ENCODE measurements at places on chromosomes 16 and 17.

- DNase-seq, result no peak
Measured at GRCh38 chr16:46922239-46922638, 38.1 kb downstream of the GPT2 start.

DNA sequence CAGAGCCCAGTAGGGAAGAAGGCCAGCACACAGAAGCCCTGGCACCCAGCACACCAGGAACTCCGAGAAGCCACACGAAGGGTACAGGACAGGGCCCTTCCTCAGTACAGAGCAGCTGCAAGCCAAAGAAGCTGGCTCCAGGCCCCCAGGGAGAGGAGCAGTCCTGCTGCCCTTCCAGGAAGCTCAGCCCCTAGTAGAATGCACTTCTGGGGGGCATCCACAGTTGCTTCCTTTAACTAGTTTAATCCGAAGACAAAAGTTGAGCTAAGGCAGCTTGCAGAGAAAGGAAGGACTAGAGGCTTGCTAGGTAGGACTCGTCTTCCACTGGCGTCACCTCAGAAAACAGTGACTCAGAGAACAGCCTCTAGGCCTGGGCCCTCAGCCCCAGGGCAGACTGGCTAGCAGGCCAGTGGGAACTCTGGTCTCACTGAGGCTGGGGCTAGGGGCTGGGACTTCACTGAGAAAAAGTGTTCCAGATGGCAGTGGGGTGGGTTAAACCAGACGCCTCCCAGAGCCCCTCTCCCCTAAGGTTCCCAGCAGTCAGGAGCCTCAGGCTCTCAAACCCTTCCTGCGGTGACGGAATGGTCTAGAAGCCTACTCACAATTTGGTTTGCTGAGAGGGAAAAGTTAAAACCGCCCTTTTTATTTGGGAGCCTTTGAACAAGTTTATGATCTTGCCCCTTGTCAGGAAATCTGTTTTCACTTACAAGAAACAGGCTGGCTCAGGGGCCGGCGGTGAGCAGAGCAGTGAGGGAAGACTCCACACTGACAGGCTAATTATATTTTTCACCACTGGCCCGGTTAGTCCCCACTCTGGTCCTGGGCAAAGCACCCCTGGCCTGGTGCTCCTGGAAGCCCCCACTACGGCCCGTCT, 41.4 kb downstream of the ACTG1 start:
- DNase-seq, result no peak

GRCh38 chr16:70419384-70420327, 19.2 kb downstream of the ST3GAL2 start:
- DNase-seq, result no peak

DNA sequence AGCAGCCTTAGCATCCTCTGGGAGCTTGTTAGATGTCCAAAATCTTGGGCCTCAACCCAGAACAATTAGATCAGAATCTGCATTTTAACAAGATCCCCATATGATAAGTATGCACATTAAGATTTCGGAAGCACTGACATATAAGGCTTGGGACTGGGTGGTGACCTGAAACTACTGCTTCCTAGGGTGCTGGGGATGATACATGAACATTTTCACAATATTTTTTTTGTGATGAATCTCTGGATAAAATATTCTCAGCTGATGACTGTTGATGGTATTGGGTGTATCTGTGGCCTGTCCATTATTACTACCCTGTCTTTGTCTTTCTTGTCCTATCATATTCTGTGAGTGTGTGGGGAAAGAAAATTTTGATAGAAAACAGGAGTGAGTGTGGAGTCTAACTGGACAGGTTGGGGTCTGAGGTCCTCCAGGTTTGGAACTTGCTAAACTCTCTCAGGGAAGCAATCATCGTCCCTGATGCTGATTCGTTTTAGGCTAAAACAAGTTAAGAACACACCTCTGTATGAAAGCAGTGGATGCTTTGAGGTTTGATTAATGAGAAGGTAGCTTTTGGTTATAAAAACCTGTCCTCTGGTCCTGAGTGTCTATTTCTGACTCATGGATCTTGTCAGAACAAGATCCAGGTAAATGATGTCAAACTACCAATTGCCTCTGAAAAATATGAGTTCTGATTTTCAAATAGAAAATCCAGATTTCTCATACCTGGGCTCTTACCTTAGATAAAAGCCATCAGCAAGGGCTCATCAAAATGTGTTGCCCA, 23.2 kb downstream of the KRT23 start:
- no peak for DNase-seq

- no peak for DNase-seq
Measured at GRCh38 chr16:74999219-74999608, 390 bp downstream of the ZNRF1 start.

- DNase-seq, result no peak
Measured at GRCh38 chr17:12178644-12179330, 158.1 kb downstream of the MAP2K4 start.

DNA sequence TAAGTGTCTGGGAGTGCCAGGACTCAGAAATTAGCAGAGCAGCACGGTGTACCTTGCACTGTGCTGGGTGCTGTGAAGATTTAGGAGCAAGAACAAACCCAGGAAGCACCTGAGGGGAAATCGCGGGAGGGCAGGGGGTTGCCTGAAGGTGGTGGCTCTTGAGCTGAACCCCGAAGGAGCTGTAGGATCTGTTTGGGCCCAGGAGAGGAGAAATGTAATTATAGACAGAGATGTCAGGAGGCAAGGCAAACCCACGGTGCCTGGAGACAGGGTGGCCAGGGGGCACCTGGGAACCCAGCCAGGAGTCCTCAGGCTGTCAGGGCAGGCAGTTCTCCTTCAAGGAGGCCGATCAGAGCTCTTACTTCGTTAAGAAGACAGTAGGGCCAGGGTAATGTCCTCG, 109.1 kb downstream of the C16orf78 start:
- DNase-seq, result no peak

- DNase-seq, result no peak
Measured at GRCh38 chr17:81906476-81907218, 4.6 kb downstream of the PCYT2 start.

DNA sequence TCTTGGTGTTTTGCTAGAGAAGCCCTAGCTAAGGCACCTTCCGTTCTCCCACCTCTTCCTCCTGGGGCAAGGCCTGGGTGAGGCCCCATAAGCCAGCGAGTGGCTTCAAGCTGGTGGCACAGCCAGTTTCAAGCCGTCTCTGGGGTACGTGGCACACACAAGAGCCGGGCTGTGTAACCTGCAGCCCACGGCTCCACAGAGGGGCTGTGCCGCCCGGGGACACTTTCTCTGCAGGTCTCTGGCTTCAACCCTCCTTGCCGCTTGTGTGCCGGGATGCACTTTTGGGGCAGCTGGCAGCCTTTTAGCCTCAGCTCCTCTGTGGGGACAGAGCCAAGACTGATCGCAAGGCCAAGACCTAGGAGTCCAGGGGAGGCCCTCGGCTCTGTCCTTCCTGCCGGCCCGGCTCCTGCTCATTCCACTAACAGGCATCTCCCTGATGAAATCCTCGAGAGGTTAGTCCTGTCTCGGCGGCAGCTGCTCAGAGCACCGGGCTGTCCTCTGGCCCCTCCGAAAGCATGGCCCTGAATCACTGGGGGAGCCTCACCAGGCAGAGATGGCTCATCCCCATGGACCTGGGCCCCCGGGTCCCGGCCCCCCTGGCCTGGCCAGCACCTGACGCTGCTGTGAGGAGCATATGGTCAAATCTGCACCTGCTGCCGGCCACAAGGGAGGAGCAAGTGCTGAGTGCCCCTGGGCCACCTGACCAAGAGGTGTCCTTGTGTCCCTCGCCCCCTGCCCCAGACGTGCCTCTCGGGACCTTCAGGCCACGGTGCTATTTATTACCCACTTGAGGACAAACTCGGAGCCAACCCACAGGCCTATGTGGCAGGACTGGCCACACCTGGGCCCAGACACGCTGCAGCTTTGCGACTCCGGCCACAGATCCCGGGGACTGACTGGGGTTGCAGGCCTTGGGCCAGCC, 98.5 kb downstream of the METRNL start:
- no peak for DNase-seq

DNA sequence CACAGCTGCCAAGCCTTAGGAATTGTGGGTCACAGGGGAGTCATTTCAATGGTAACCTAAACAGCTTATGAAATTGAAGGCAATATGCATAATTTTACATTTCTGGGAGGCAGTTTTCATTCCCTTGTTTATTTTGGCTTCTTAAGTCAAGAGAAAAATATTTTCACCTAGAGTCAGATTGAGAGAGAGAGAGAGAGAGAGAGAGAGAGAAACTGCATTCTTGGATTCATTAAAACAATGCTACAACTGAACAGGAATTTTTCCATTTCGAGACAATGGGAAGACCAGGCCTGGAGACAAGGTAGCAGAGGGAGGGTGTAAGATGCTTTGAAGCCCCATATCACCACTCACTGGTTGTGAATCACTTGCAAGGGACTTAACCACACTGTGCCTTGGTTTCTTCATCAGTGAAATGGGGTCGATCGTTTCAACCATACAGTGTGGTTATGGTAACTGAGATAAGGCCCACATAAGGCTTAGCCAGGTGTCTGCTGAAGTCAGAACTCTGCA, 224.7 kb upstream of the IRX3 start:
- no peak for DNase-seq

DNA sequence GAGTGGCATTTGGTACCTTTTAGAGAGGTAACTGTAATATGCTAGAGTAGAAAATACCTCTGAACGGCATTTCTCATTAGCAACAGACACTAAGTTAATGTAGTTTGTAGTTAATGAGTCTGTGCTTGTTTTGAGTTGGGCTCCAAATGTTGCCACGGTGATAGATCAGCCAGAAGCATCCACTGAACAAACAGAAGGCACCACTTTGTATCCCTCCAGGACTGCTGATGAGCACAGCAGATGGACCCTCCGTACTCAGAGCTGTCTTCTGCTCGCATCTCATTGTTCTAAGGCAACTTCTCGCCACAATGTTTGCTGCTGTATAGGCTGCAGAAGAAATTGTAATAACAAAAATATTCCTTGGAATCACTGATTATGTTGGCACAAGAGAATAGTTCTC, 56.1 kb downstream of the TNRC6C start:
- no peak for DNase-seq

GRCh38 chr17:37884516-37884915, 39.7 kb upstream of the TBC1D3K start:
- no peak for DNase-seq

DNA sequence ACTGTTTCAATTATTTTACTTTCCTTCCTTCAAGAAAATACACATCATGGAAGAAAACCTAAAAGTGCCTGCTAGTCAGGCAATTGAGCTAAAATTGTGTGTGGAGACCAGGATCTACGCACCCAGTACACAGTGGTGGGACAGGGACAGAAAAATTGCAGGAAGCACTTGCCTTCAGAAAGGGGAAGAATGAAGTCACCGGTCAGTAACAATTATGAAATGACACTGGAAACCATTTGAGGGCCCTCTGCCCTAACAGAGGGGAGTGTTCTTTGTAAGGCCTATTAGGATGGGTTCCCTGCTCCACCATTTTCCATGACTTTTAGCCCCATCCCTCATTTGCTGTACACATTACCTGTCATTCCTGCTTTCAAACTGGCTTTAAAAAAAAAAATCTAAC, 4.5 kb upstream of the PHAF1 start:
- DNase-seq, result no peak

- DNase-seq, result no peak
Measured at GRCh38 chr17:6893382-6894205, 62.1 kb upstream of the TEKT1 start.

GRCh38 chr17:32998887-32999228, 7.2 kb downstream of the SPACA3 start:
- no peak for DNase-seq

DNA sequence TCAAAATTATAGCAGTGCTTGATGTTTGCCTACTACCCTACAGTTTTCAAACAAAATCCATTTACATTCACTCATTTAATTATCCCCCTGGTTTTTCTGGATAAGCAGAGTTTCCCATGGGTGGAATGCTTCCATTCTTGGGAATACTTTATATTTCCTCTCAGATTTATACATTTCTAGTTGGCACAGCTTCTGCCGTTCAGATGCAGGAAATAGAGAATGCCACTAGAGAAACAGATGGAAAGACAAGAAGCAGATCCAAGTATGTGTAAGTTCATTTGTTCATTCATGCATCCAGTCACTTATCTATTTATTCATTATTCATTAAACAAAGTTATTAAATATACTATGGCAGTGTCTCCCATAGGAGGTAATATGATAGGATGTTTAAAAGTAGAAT, 65.0 kb upstream of the CACNG5 start:
- no peak for DNase-seq

DNA sequence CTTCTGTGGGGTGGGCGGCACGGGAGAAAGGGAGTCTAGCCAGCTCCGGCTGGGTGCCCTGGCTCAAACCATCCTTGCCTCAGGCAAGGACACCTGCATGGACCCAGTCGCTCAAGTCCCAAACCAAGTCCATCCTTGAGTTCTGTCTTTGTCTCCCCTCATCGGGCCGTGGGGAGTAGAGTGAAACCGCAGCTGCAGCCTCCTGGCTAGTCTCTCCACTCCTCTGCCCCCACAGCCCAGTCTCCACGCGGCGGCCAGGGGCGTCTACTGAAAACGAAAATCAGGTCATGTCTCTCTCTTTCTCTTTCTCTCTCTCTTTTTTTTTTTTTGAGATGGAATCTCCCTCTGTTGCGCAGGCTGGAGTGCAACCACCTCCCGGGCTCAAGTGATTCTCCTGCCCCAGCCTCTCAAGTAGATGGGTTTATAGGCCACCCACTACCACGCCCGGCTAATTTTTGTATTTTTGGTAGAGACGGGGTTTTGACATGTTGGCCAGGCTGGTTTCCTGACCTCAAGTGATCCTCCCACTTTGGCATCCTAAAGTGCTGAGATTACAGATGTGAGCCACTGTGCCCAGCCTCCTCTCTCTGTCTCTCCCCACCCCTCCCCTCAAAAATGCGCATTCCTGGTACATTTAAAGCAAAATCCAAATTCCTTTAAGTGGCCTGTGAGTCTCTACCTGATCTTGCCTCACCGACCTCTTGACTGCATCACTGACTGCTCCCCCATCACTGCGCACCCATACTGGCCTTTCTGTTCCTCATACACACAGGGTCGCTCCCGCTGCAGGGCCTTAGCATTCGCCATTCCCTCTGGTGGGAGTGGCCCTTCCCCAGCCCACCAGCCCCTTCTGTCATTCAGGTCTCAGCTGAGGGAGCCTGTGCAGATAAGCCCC, 17.7 kb upstream of the RMI2 start:
- no peak for DNase-seq

DNA sequence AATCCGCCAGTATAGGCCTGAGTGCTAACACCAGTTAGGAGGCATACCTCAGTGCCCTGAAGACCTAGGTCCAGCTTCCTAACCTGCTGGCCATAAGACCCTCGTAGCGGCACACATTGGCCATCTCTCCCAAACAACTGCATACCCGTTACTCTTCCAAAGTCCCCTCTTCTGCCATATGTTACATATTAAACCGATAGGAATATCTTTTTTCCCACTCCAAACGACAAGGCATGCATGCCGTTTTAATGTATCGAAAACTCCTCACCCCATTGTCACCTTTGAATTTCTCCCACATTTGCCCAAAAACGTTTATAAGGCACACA, 721 bp upstream of the AXIN2 start:
- no peak for DNase-seq

- DNase-seq, result no peak
Measured at GRCh38 chr17:16123531-16123930, 91.8 kb downstream of the NCOR1 start.

- DNase-seq, result peak; percentile 61
Measured at GRCh38 chr16:4392382-4393239, 21.0 kb downstream of the VASN start.

- peak; percentile 54 for DNase-seq
Measured at GRCh38 chr17:68290955-68291835, at the start of the genes ARSG and SLC16A6. ARSG (plus strand) TSS chr17:68291495; CDS start chr17:68307494, 15,999 bp downstream. SLC16A6 (minus strand) TSS chr17:68291127; CDS start chr17:68278320, 12,807 bp downstream.

All from NCI-H510A (cell line).